ENCODE measurements at places on chromosomes 6 and 20.

- no peak for DNase-seq
Measured at GRCh38 chr6:74549746-74550145, 656.1 kb downstream of the COL12A1 start.

DNA sequence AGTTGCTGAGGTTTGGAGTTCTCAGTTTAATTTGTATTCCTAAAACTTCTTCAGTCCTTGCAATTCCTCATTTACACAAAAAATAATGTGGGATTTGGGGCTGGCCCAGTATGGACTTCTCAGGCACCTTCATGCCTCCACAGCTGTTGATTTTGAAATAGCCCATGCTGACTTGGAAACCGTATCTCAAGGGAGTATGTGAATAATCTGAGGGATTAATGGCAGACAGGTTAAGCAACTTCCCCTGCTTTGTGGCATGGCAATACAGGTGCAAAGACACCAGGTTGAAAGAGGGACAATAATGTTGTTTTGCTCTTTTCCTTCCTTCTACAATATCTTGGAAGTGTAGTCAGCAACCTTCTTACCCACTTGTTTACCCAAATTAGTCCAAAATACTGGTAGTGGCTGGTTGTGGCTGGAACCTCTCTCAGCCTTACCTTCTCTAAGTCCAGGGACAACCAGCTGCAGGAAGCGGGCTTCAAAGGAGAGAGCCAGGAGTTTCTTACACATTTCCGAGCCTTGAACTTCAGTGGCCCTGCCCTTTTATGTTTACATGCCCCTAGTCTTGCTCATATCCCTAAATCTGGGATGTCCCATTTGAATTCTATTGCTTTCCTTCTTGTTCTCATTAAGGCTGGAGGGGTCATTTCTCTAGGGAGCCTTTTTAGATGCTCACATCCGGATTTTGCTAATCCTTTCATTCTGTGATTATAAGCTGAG is 44.1 kb upstream of the ADGRF1 start:
- DNase-seq = no peak

- no peak for DNase-seq
Measured at GRCh38 chr6:47853766-47854165, 71.9 kb downstream of the OPN5 start.

- no peak for DNase-seq
Measured at GRCh38 chr6:33702345-33702977, 9.0 kb downstream of the UQCC2 start.

DNA sequence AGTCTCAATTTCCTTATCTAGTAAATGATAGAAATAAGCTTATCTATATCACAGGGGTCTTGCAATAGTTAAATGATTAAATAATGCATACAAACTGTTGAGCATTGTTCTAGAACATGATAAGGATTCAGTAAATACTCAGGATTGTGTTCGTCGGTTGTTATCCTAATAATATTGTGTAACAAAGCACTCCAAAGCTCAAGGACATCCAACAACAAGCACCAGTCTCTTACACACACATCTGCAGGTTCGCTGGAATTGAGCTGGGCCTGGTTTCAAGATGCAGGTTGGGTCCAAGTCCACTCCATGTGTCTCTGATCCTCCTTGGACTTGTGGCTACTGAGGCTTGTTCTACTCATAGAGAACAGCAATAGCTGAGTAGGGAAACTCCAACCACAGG is 74.1 kb upstream of the MC3R start:
- no peak for DNase-seq

GRCh38 chr20:61382194-61382593 is 130.1 kb downstream of the CDH4 start:
- no peak for DNase-seq

DNA sequence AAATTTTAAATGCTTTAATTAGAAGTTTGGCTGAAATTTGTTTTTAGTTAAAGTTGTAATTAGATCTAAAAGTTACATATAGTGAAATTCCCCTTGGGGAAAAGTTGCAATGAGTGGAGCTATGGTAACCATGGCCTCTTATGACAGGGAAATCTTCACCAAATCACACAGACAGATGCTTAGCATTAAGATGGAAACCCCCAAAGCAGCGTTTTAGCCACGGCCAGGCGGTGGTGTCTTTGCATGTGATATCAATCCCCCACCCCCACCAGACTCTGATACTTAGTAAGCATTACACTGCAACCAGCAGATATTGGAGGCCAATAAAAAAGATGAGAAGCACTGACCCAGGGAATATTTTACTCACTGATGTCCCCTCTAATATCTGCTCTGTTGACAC is 75.7 kb downstream of the REPS1 start:
- no peak for DNase-seq

DNA sequence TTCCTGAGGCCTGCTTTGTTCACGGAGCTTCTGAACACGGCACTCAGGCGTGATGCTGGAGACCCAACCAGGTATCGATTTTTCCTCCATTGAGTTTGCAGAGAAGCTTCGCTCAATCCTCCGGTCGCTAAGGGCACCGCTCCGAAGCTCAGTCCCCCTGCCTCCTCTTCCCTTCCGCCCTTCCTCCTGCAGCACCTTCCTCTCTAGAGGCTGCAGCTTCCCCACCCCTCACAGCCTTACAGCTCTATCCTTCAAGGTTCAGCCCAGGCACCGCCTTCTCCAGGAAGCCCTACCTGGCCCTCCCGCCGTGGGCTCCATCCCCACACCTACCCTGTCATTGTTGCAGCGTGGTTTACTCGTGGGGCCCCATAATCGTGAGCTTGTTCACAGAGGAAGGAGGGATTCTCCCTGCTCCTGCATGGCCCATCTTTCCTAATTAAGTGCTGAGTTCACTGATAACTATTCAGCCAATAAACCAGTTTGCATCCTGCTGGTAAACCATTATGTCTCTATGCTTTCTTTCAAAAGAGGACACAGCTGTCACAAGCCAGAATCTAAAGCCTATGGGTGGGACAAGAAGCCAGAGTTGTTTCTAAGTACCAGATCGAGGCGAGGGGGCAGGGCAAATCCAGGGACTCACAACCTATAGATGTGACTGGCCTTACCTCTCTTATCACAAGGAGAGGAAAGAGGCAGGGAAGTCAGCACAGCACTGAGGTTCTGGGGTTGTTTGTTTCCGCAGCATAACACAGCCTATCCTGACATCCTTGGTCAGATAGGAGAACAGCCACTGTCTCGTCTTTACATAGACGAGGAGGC is 152.0 kb downstream of the GRM4 start:
- no peak for DNase-seq

DNA sequence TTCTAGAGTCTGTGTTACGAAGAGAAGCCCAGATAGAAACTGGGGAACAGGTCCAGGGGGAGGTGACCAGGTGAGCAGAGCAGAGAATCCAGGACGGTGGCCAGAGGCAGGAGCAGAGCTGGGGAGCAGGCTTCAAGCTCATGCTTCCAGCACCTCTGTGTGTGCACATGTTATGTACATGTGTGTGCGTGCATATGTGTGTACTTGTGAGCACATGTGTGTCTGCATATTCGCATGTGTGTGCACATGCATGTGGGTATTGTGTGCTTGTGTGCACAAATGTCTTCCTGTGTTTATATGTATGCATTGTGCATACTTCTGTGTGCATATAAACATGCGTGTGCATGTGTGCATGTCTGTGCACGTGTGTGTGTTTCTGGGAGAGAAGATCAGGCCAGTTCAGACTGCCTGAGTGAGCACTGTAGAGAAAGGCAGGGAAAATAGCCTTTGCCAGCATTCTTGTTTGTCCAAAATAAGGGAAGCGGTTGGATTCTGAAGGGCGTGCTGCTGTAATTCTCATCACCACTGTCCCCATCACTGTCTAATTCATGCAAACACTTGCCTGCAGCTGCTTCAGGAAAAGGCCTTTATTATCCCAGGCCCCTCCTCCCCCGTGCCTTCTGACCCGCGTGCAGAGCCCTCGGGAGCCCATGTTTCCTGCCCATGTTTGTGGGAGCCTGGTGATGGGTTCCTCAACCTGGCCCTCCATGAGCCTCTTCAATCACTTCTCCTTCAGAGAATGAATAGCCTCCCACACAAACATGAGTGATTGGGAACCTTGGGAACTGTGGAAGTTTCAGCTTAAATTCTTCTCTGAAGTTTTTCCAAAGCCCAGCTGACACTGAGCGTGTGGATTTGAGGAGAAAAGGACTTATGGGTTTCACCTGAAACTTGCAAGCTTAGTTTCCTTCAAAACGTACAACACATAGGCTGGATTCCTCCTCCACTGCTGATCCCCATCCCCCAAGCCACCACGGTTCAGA is 161.7 kb upstream of the AFDN start:
- no peak for DNase-seq

GRCh38 chr20:32508775-32509119 is 76.4 kb downstream of the NOL4L start:
- DNase-seq = no peak

- DNase-seq = no peak
Measured at GRCh38 chr20:52828199-52828598, 144.0 kb upstream of the TSHZ2 start.

GRCh38 chr6:89564752-89565427 is 73.7 kb downstream of the LYRM2 start:
- no peak for DNase-seq

GRCh38 chr20:22652681-22653588 is 68.6 kb upstream of the FOXA2 start:
- no peak for DNase-seq

DNA sequence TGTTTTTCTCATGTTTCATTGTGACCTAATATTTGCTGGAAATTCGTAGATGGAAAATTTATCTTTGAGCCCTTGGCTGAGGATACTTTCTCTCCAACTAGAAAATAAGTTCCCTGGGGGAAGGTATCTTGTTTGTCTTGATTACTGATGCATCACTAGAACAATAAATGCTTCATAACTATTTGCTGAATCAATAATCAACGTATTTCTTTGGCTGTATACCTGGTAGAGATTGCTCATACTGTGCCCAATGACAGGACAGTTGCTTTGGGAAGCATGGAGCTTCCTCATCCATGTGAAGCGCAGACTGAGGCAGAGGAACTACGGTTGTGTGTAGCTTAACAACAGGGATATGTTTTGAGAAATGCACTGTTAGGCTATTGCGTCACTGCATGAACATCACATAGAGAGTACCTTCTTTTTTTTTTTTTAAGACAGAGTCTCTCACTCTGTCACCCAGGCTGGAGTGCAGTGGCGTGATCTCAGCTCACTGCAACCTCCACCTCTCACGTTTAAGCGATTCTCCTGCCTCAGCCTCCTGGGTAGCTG is 34.2 kb upstream of the RPN2 start:
- DNase-seq = no peak

DNA sequence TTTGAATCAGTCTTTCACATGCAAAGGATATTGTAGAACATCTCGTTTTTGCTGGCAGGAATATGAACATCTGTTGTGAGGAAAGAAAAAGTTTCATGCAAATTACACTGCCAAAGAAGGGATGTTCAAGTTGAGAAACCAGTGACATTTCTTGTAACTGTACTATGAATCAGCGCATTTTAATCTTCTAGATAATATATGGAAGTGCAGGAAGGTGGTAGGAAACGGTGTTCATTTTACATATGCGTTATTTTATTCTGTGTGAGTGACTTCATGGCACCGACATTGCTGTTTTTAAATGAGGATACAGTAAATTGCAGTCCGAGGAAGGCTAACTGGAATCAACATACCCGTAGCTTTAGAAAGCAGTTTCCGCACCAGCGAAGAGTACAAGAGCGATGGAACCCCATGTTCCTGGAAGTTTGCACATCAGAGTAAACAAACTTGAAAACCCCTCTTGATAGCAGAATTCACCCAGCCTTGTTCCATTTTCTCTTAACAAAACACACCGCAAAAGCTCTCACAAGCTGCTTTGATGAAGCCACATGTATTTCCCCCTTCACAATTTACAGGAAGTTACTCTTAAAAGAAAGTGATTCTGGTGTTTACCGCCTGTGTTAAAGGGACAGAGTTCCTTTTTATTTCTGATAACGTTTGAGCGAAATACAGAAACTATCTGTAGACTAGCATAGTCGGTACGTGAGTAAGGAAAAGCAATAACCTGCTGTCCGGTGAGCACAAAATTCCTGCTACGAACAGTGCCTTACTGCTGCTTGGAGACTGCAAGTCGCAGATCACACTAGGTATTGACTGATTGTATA is 11.5 kb downstream of the PRDM1 start:
- no peak for DNase-seq

GRCh38 chr6:154386848-154387717 is 30.5 kb upstream of the IPCEF1 start:
- DNase-seq = no peak

GRCh38 chr6:136118787-136119186 is 131.3 kb downstream of the MTFR2 start:
- no peak for DNase-seq

GRCh38 chr6:53605543-53606235 is 59.9 kb downstream of the KLHL31 start:
- DNase-seq = no peak

GRCh38 chr6:137112067-137112355 is 61.4 kb downstream of the IL22RA2 start:
- no peak for DNase-seq

DNA sequence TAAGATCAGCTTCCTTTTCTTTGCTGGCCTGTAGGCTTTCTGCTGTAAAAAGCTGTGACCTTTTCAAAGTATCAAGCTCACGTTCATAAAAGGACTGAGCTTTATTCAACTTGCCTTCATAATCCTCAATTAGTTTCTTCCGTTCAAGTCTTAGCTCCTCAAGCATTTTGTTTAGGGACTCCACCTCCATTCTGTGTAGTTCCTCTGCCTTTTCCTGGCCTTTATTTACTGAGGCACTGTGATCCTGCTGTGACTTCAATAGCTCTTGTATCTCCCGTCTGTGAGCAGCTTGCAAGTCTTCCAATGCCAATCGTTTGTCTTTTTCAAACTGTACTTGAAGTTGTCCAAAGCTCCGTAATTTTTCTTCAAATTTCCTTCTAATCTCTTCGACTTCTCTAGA is 54.4 kb downstream of the FAM184A start:
- no peak for DNase-seq

DNA sequence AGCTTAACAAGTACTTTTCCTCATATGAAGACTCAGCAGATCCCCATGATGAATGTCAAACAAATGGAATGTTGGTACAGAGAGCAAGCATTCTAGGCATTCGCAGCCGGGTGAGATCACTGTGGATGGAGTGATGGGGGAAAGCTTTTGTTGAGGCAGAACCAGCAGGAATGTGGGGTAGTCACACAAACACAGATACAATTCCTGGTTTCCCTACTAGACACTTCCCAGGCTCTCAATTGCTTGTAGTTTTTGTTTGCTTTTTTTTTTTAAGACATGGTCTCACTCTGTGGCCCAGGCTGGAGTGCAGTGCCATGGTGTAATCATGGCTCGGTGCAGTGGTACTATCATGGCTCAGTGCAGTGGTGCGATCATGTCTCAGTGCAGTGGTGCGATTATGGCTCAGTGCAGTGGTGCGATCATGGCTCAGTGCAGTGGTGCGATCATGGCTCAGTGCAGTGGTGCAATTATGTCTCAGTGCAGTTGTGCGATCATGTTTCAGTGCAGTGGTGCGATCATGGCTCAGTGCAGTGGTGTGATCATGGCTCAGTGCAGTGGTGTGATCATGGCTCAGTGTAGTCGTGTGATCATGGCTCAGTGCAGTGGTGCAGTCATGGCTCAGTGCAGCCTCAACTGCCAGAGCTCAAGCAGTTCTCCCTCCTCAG is 15.4 kb upstream of the IER3 start:
- DNase-seq = no peak

- no peak for DNase-seq
Measured at GRCh38 chr20:23122321-23122720, 36.2 kb upstream of the CD93 start.
